ENCODE measurements at places on chromosomes 5 and 9.

DNA sequence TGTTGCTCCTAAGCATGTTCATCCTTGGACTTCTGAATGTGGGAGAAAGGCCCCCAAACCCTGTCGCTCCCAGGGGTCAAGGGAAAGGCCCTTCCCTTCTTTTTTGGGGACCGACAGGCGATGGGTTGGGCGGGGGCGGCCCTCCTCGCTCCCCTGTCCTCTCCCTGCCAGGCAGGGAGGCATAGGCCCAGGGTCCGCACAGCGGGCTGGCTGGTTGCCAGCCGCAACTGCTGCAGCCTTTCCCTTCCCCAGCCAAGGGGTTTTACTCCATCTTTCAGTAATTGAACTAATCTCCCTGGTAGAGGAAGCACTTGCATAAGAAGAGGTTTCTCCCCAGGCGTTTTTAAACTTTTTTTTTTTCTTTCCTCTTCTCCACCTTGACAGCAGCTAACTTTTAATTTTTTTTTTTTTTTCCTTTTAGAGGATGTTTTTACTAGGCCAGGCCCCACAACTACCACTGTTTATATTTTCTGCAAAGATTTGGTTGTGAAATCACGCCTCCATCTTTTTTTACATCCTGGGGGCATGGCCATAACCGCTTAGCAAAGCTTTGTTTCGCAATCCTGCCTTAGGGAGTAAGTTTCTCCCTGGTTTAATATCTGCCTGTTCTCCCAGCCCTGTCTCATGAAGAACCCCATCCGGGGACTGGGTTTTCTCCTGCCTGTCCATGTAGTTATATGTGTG lies 216.9 kb upstream of the ZNF608 start:
- DNase-seq, result no peak

GRCh38 chr9:16252616-16253015 lies 617.9 kb downstream of the BNC2 start:
- no peak for DNase-seq

- DNase-seq, result peak; percentile 43
Measured at GRCh38 chr5:55101556-55102276, 730 bp upstream of the GZMA start.

DNA sequence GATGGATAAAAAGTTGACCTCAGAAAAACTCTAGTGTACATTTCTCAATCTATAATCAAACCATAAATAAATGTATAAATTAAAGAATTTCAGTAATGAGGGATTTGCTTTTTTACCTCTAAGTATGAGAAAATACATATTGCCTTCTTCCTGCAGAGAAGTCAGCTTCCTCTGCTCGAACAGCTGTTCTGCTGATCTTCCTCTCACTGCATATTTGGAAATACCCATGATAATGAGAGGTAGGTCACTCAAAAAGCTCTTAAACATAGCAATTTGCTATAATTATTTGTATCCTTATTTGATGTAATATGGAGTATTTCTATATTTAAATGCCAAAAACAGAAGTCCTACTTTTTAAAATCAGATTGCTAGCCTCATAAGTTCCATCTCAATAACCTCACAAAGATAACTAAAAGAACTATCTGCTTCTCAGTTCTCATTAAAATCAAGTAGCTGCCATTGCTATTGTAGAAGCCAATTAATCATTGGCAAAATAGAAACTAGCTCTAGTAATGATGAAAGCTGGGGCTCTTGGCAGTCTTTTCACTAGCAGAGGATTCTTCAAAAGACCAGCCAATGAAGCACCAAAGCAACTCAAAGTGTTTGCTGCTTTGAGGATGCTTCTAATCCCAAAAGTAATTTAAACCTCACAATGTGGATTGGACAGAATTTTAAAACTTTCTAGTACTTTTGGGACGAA lies 35.7 kb upstream of the OR13D1 start:
- DNase-seq, result no peak

GRCh38 chr9:77832639-77833038 lies 184.5 kb upstream of the GNA14 start:
- DNase-seq, result no peak

DNA sequence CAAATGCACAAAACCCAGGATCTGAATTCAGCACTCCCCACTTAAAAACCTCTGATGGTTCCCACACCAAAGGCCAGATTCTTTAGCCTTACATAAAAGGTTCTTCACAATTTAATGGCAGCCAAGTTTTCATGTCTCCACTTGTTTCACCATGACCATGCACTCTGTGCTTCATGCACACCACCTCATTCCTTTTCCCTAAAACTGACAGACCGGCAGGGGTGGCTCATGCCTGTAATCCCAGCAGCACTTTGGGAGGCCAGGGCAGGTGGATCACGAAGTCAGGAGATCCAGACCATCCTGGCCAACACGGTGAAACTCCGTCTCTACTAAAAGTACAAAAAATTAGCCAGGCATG lies 150.4 kb downstream of the SEMA6A start:
- DNase-seq, result no peak

GRCh38 chr9:125999504-125999881 lies 252.3 kb downstream of the PBX3 start:
- no peak for DNase-seq

GRCh38 chr5:86030753-86031152 lies 587.0 kb upstream of the COX7C start:
- no peak for DNase-seq

GRCh38 chr5:112732131-112732530 lies 5.6 kb upstream of the APC start:
- DNase-seq, result no peak

GRCh38 chr5:77312413-77312812 lies 101.9 kb downstream of the PDE8B start:
- DNase-seq, result no peak

DNA sequence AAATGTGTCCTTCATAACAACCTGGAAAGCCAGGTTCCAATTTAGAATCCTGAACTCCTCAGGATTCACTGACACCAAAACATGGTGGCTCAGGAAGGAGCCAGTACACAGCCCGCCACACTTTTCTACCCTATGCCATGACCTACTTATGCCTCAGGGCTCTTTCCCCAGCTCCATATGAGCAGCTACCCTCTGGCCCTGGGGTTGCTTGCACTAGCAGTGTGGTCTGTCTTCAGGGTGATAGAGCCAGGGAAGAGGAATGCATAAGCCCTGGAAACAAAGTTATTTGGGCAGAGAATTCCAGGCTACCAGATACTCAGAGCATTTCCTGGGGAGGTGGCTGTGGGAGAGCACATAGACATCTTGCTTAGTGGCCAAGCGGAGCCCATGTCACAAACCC lies 15.0 kb upstream of the ECM2 start:
- DNase-seq, result no peak

All from T-helper 2 cell treated with Interferon-gamma antibody and Interleukin-4, amounts not matched to agents 5 μg/mL and 100 μg/mL, for 36 hours (primary cell).